ENCODE measurements at places on chromosomes 6 and 20.
A peak's percentile ranks its signal among the peaks of the same experiment; 100 is the strongest.

- H3K36me3 ChIP-seq: no peaks in the 10 kb centered on the region
- H3K4me1 ChIP-seq: peaks cover 10% of the 10 kb centered on the region
- no peak for DNase-seq
- H3K27ac ChIP-seq: no peak overlapping the region
- H3K27me3 ChIP-seq: no peaks in the 10 kb centered on the region
Observed at GRCh38 chr20:2303673-2304072, 7.9 kb downstream of the TGM3 start.

DNA sequence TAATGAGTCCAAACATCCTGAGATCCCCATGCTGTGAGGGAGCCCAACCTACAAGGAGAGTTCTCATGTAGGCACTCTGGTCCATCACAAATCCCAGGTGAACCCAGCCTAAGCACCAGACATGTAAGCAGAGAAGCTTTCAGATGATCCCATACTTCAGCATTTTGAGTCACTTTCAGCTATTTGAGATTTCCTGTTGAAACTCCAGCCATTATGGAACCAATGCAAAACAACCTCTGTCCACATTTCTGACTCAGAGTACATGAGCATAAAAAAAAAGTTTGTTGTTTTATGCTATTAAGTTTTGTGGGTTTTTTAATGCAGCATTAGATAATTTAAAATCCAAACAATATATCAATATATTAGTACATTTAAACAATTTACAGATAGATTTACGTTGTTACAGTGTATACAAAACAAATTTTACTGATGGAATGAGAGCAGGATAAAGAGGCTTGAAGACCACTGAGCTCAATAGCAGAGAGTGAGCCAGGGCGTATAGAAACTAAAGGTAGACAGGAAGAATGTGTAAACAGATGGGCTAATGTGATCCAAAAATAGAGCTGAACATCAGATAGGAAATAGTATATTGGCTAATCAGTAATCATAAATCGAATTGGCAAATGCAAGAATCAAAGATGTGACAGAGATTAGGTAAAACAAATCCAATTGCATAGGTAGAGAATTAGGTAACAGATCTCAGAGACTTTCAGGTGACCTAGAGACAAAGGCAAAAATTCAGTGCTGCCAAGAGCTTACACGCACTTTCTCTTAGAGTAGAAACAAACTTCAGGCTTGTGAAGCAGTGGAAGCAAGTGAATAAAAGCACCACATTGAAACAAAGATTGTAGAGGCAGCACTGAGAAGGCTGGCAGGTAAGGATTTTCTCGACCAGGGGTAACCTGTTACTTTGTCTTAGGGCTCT is 36.2 kb upstream of the PLCB1 start:
- no peaks in the 10 kb centered on the region for H3K27me3 ChIP-seq
- no peak overlapping the region for H3K27ac ChIP-seq
- no peaks in the 10 kb centered on the region for H3K36me3 ChIP-seq
- DNase-seq: no peak
- H3K4me1 ChIP-seq: peaks cover 6% of the 10 kb centered on the region
- no peak overlapping the region for H3K4me3 ChIP-seq

GRCh38 chr20:62308102-62308822 is 5.5 kb downstream of the ADRM1 start:
- H3K4me1 ChIP-seq: peaks cover 36% of the 10 kb centered on the region
- peaks cover 86% of the 10 kb centered on the region for H3K36me3 ChIP-seq
- no peaks in the 10 kb centered on the region for H3K27me3 ChIP-seq
- peak overlapping the region; percentile 15 for H3K27ac ChIP-seq
- no peak for DNase-seq
- H3K4me3 ChIP-seq: no peak overlapping the region

DNA sequence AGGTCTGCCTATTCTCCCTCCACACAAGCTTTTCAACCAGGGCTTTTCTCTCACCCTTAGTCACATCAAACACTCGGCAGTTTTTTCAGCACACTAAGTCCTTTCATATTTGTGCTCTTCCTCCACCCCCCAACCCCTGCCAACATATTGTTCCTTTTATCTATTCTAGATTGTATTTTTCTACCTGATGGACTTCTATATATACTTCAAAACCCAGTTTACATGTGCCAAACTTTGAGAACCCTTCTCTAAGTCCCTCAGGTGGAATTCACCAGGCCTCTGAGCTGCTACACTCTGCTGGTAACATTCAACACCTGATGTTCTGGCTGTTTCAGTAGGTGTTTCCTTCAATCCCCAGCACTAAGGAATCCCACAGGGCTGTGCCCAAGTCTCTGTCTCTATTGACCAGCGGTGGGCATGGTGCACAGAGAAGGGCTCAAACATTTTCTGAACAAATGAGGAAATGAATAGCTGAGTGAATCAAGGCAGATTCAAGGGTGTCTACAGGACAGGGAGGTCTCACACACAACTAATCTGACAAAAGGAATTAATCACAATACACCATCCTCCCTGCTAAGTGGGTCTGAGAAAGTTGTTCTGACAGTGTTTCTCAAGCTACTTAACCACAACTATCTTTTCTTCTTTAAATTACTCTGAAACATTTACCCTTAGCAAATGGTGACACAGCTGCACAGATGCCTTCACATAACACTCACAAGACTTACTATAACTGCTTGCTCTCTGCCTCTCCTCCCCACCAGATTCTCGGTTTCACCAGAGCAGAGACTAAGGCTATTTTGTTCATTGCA is 166.5 kb downstream of the TSHZ2 start:
- no peak overlapping the region for H3K27ac ChIP-seq
- H3K4me1 ChIP-seq: peaks cover 23% of the 10 kb centered on the region

DNA sequence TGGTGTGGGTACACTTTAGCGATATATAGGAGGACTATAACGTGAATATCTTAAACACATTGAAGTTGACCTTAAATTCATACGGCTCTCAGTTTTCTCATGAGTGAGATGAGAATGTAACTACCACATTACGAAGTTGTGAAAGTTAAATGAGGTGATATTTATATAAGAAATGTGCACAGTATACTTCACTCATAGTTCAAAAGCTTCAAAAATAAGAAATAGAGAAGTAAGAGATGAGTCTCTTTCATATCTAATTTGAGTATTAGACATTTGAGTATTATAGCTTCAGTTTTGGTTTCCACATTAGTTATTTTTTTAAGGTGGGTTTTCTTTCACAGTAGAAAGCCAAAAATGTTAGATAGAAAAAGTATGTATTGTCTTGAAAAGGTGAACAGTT is 183.3 kb downstream of the NKAIN2 start:
- no peak overlapping the region for H3K27ac ChIP-seq
- H3K27me3 ChIP-seq: no peaks in the 10 kb centered on the region
- no peak for DNase-seq

DNA sequence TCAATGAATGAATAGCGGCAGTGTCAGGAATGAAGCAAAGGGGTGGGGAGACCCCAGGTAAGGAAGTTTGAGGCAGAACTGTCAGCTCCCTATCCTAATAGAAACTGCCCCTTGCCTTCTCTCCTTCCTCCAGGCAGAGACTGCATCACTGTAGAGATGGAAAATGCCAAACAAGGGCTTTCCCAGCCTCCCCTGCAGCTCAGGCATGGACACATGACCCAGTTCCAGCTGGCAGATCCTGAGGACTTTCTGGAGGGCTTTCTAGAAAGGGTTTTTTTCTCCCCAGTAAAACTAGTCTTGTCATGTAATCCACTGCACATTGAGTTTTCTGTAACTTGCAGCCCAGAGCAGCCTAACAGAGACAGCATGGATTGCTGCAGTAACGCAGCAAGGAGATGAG is 17.9 kb upstream of the PNPLA1 start:
- H3K27ac ChIP-seq: no peak overlapping the region
- H3K4me3 ChIP-seq: no peak overlapping the region
- no peaks in the 10 kb centered on the region for H3K36me3 ChIP-seq
- no peak for DNase-seq

DNA sequence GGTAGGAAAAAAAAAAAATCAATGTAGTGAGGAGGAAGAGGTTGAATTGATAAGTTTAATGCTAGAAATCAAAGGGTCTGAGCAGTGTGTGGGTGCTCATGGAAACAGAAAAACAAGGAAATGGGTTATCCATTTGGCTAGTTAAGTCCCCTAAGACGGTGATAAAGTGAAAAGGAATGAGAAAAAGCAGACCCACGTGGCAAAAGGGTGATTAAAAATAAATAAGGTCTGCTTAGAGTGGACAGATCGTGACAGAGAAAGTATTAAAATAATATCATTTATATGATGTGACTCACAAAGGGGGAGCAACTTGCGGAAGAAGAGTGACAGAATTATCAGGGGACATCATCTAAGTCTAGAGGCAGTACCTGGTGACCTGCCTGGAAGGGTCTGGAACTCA is 251.7 kb upstream of the THEMIS start:
- no peaks in the 10 kb centered on the region for H3K4me1 ChIP-seq
- no peak for DNase-seq
- no peaks in the 10 kb centered on the region for H3K27me3 ChIP-seq
- H3K4me3 ChIP-seq: no peak overlapping the region
- no peak overlapping the region for H3K27ac ChIP-seq

- H3K4me3 ChIP-seq: no peak overlapping the region
- no peaks in the 10 kb centered on the region for H3K36me3 ChIP-seq
- no peak for DNase-seq
- H3K27ac ChIP-seq: no peak overlapping the region
- no peaks in the 10 kb centered on the region for H3K4me1 ChIP-seq
Observed at GRCh38 chr6:165487347-165487746, 175.7 kb downstream of the PDE10A start.

DNA sequence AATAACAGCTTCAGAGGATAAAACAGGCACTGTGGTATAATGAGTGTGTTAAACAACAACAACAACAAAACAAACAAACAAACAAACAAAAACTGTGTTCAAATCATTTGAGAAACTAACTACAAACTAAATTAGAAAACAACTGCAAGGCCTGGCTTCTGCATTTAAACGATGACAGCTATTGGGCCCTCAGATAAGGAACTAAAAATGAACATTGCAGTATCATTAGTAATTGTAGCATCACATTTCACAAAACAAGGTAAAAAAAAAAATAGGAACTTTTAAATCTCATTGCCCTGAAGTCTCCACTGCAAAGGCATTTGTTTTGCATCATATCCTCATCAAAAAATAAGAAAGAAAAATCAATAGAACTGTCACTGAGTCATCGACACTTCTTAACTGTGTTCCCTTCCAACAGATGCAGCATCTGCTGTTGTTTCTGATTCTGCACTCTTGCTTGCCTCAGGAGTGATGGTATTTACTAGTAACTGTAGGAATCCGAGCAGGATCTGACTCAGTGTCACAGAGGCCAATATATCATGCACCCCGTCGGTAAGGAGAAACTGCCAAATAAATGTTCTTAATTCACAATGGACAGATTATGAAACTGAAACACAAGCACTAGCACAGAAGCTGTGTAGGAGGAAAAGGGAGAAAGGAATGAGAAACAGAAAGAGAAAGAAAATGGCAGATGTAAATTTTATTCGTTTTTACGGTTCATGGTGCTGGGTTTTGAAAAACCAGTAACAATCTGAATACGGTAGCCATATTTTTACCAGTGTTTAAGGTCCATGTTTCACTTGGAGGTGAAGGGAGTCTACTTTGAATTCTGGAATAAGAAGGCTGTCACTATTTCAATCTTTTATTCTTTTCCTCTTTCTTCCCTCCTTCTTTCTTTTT is 365.7 kb upstream of the EPHA7 start:
- H3K4me1 ChIP-seq: no peaks in the 10 kb centered on the region
- no peaks in the 10 kb centered on the region for H3K36me3 ChIP-seq
- H3K27ac ChIP-seq: no peak overlapping the region
- no peak for DNase-seq

GRCh38 chr6:148795563-148795962 is 48.7 kb downstream of the UST start:
- H3K36me3 ChIP-seq: no peaks in the 10 kb centered on the region
- H3K27ac ChIP-seq: no peak overlapping the region
- no peak for DNase-seq
- no peaks in the 10 kb centered on the region for H3K4me1 ChIP-seq
- H3K4me3 ChIP-seq: no peak overlapping the region

- no peak for DNase-seq
- H3K27ac ChIP-seq: no peak overlapping the region
- H3K4me1 ChIP-seq: no peaks in the 10 kb centered on the region
Observed at GRCh38 chr6:79646006-79646405, 14.9 kb downstream of the SH3BGRL2 start.

GRCh38 chr6:18276610-18277236 is 12.4 kb upstream of the DEK start:
- H3K4me1 ChIP-seq: no peaks in the 10 kb centered on the region
- no peak overlapping the region for H3K4me3 ChIP-seq
- no peak for DNase-seq
- H3K27ac ChIP-seq: no peak overlapping the region
- H3K27me3 ChIP-seq: peaks cover 37% of the 10 kb centered on the region

DNA sequence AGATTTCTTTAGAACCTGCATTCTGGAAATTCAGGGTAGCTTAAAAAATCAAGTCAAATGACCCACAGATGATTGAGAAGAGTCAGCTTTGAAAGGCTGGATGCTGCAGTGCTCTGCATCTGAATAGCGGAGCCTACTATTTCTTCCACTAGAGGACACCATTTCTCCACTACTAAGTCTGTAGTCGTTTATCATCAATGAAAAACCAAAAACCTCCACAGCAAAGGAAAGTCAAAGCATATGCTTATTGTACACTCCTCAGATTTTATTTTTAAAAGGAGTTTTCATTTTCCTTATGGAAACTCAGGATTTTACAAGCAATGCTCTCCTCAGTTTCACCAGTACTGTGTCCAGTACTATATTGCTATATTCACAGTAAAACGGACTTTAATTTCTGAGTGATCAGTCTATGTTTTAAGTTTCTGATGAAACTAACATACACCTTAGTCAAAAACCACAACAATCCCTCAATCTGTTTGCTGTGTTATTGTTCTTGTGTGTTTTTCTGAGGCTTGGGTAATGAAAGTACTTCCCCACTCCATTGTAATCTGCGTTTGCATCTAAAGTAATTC is 50.5 kb upstream of the ENPP5 start:
- H3K27ac ChIP-seq: no peak overlapping the region
- H3K27me3 ChIP-seq: no peaks in the 10 kb centered on the region
- H3K36me3 ChIP-seq: no peaks in the 10 kb centered on the region
- no peak overlapping the region for H3K4me3 ChIP-seq
- DNase-seq: no peak

GRCh38 chr6:56729719-56730118 is 87.0 kb upstream of the DST start:
- H3K27ac ChIP-seq: no peak overlapping the region
- no peaks in the 10 kb centered on the region for H3K27me3 ChIP-seq
- no peaks in the 10 kb centered on the region for H3K36me3 ChIP-seq
- H3K4me1 ChIP-seq: peaks cover 20% of the 10 kb centered on the region
- DNase-seq: no peak

DNA sequence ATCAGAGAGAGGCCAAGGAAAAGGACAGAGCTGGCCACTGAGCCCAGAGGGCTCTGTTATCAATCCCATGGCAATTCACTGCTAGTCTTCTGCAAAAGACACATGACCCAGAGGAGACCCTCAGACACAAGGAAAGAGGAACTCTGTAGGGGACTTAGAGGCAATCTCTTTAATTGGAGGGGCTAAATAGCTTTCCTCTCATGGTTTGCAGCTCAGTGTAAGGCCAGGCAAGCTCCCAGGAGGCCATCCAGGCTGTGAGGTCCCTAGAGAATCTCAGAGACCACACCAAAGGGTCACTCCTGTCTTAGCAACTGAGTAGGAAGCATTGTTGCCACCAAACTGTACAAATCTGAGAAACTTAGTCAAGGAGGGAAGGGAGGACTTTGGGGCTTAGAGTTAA is 10.0 kb upstream of the HLA-DOA start:
- peaks cover 15% of the 10 kb centered on the region for H3K4me1 ChIP-seq
- no peaks in the 10 kb centered on the region for H3K36me3 ChIP-seq
- no peak overlapping the region for H3K4me3 ChIP-seq

- peaks cover 18% of the 10 kb centered on the region for H3K4me1 ChIP-seq
- no peak for DNase-seq
- no peaks in the 10 kb centered on the region for H3K36me3 ChIP-seq
- H3K27me3 ChIP-seq: peaks cover 91% of the 10 kb centered on the region
Observed at GRCh38 chr6:99613705-99614429, 7.2 kb downstream of the PRDM13 start.
